ENCODE measurements at places on chromosomes 11 and 22. TPM values are rescaled to one million over a fixed set of nuclear protein-coding genes. Genes with fewer than 3 reads are reported as not detected.

GRCh38 chr11:2944530-2944929, 15.3 kb upstream of the PHLDA2 start:
- no peak for DNase-seq

- no peak for DNase-seq
Observed at GRCh38 chr11:15636521-15637089, 521.9 kb downstream of the INSC start.

DNA sequence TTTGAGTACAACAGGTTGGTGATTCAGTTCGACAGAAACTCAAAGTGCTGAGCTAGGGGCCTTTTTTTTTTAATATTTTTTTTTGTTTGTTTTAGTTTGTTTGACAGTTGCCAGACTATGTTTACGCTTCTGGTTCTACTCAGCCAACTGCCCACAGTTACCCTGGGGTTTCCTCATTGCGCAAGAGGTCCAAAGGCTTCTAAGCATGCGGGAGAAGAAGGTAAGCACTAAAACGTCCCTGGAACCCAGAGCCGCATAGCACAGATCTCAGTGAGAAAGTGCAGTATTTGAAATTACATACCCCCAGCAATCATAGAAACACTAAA, 649 bp downstream of the PRRG4 start:
- DNase-seq = no peak

GRCh38 chr11:26027887-26028286, 304.0 kb upstream of the ANO3 start:
- no peak for DNase-seq

GRCh38 chr11:100805506-100806199, 118.6 kb downstream of the ARHGAP42 start:
- DNase-seq = no peak

GRCh38 chr11:1499899-1500298, 13.3 kb upstream of the MOB2 start:
- no peak for DNase-seq

OR52N5 gene
- not detected for total RNA-seq

RIMBP3B gene
- total RNA-seq = 0.27 TPM

MS4A2 gene
- not detected for total RNA-seq
